Endothelial cell of coronary artery (primary cell): ENCODE measurements at places on chromosomes 2 and 18. TPM values are rescaled to one million over a fixed set of nuclear protein-coding genes. Genes with fewer than 3 reads are reported as not detected.

Gene GPR45
- total RNA-seq, result not detected in 2 replicates

Gene EVX2
- total RNA-seq, result not detected in 2 replicates

Gene DYNAP
- not detected in 2 replicates for total RNA-seq

Gene ADCY3
- total RNA-seq, result 22.9 and 33.1 TPM in 2 replicates

Gene PDCD1
- not detected in 2 replicates for total RNA-seq

Gene GATA6
- 9.4 and 15.4 TPM in 2 replicates for total RNA-seq

Gene SLC9A2
- total RNA-seq, result under 0.01 TPM in 2 replicates

Gene CNGA3
- total RNA-seq, result not detected in 2 replicates

Gene SPP2
- not detected in 2 replicates for total RNA-seq

Gene DSG3
- total RNA-seq, result under 0.01 TPM in 1 of 2 replicates, not detected in the other

Gene LRRTM1
- total RNA-seq, result not detected in 2 replicates

Gene PLGLB1
- total RNA-seq, result 0.18 and 0.75 TPM in 2 replicates

Gene FOXI3
- not detected in 2 replicates for total RNA-seq

Gene ATP6V1B1
- total RNA-seq, result 0.28 TPM in 1 of 2 replicates, not detected in the other

Gene LBX2
- 1.4 and 2.1 TPM in 2 replicates for total RNA-seq

Gene DOK6
- total RNA-seq, result 0.28 TPM in 1 of 2 replicates, not detected in the other

Gene LONRF2
- under 0.01 TPM in 2 replicates for total RNA-seq

Gene FSIP2
- 0.27 and 0.38 TPM in 2 replicates for total RNA-seq

Gene C1GALT1C1L
- total RNA-seq, result 0.09 TPM in 2 replicates
